ENCODE measurements at places on chromosomes 4 and X.

DNA sequence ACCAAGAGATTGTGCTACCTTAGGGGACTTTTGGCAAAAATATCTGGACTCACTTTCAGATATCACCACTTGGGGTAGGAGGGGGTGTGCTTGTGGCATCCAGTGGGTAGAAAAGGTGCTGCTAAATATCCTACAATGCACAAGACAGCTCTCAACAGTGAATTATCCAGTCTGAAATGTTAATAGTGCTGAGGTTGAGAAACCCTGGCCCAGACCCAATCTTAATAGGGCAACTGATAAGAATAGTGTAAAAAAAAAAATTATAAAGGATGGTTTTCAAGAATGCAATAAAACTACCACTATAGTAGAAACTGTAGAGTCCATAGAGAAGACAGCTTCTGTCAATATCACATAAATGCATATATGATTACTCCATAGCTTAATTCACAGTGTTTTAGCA, 185.5 kb downstream of the ZNF330 start:
- no peak for DNase-seq

GRCh38 chrX:153214934-153215333, 35.9 kb downstream of the MAGEA1 start:
- DNase-seq = no peak

GRCh38 chr4:183798301-183799253, 106.5 kb upstream of the STOX2 start:
- DNase-seq = no peak

- no peak for DNase-seq
These were observed 264.8 kb upstream of the IGFBP7 start for GRCh38 chr4:57374866-57375595.

DNA sequence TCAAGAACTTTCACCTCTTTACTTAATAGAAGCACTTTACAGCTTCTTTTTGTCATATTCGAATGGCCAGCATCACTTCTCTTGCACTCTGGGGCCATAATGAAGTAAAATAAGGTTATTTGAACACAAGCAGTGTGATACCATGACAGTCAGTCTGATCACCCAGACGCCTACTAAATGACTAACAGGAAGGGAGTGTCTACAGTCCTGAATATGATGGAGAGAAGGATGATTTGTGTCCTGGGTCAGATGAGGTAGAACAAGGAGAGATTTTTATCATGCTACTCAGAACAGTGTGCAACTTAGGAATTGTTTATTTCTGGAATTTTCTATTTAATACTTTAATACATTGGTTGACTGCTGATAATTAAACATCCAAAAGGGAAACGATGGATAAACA, 284.2 kb upstream of the F9 start:
- DNase-seq = no peak

- DNase-seq = no peak
These were observed 142.8 kb downstream of the MOSPD2 start for GRCh38 chrX:15016051-15016450.

GRCh38 chr4:144831971-144832370, 186.0 kb downstream of the HHIP start:
- DNase-seq = no peak

- no peak for DNase-seq
These were observed 1.5 kb downstream of the SLC10A4 start for GRCh38 chr4:48484494-48485168.

DNA sequence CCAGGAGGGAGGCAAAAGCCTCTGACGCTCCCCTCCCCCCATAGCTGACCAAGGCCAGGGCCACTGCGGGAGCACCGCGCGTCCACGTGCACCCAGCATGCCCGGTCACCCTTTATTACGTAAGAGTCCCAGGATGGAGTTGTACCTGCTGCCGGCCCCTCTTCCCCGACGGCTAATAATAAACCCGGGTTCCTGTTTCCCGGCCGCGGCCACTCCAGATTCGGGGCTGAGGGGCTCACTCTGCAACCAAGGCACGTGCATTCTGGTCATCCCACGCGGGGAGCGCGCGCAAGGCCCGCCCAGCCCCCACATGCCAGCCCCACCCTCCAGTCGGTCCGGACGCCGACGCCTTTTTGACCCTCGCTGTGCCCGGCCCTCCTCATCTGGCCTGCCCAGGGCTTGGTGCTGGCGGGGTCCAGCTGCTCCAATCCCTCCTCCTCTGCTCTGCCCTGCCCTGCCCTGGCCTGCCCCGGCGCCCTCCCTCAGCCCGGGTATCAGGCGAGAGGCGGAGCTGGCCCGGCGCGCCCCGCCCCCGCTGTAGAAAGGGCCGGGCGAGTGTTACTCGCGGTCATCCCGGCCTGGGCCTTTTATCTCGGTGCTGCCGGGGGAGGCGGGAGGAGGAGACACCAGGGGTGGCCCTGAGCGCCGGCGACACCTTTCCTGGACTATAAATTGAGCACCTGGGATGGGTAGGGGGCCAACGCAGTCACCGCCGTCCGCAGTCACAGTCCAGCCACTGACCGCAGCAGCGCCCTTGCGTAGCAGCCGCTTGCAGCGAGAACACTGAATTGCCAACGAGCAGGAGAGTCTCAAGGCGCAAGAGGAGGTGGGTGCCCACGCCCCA, 2.6 kb downstream of the MID1IP1 start:
- DNase-seq = no peak

DNA sequence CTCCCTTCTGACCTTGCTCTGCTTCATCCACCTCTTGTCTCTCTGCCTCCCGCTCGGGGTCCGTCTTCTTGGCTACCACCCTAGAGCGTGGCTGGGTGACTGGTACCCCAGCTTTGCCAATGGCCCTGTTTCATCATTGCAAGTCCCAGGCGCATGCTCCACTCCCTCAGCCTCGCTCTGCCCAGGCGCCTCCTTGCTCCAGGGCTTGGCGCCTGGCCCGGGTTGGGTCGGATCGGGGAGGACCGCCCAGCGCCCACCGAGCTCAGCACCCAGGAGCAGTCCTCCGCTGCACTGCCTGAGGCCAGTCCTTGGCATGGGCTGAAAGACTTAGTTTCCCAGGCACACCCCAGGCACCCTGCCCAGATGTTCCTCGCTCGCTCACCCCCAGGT, 577 bp downstream of the BGN start:
- DNase-seq = no peak

- no peak for DNase-seq
These were observed 6.3 kb downstream of the TMEM31 start for GRCh38 chrX:103716962-103717361.

- no peak for DNase-seq
These were observed 113.9 kb downstream of the SNCA start for GRCh38 chr4:89723096-89723495.

GRCh38 chrX:154399527-154400368, 1.6 kb downstream of the RPL10 start:
- no peak for DNase-seq

All from stimulated activated CD4-positive, alpha-beta T cell treated with anti-CD3 and anti-CD28 coated beads, Interleukin-1b, Interleukin-23, amount 100 ng/mL, for 4 hours (primary cell).